Stimulated activated naive CD4-positive, alpha-beta T cell treated with Interleukin-2 at 50 U/mL for 16 hours (primary cell): ENCODE measurements at places on chromosomes 2 and 18.

DNA sequence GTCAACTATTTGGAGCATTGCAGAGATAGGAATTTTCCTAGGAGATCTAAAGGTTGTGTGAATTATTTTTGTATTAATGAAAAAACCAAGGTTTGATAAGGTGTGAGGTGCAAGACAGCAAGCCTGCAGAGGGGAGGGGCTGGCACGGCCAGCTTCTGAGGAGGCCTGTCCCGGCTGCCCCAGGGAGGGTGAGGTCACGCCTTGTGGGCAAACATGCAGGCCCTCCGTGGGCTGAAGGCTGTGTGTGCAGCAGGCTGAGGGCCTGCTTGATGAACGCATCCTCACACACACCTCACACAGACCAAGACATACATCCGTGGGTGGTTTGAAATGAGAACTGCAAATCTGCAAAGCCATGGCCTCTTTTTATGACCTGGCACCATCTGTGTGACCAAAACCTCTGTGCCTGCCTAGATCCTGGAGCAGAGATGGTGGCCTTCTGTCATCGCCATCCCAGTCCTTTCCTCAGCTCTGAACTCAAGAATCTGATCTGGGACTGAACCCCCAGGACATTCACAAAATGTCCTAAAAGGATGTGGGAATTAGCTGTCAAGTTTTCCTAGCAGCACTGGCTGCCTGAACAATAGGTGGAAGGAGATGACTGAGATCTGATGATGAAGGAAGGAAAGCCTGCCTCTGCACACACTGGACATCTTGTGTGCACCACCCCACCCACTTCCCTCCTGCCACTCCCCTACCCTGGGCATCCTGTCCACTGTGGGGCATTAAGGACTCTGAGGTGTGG lies 102.4 kb upstream of the MGAT4A start:
- peak; percentile 28 for DNase-seq

DNA sequence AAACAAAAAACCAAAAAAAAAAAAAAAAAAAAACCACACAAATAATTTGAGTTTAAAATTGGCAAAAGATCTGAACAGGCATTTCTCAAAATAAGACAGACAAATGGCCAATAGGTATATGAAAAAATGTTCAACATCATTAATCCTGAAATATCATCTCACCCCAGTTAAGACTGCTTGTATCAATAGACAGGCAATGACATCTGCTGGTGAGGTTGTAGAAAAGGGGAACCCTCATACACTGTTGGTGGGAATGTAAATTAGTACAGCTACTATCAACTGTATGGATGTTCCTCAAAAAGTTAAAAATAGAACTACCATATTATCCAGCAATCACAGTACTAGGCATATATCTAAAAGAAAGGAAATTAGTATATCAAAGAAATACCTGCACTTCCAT lies 523.1 kb downstream of the XIRP2 start:
- DNase-seq: no peak

GRCh38 chr2:42909966-42910365 lies 117.6 kb upstream of the HAAO start:
- DNase-seq: no peak

DNA sequence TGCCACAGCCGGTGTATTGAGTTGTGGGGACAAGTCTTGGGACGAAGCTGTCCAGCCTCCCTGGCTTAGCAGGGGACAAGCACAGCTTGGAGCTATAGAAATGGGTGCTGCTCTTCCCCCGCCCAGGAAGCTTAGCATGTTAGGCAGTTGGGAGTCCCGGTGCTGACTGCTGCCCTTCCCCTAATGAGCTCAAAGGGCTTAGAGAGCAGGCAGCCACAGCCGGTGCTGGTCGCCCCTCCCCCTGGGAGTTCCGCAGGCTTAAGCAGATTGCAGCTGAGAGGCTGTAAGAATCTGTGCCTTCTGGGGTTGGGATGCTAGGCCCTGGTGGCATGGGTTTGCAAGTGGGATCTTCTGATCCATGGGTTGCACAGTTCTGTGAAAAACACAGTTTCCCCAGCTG lies 237.3 kb downstream of the DCDC2C start:
- DNase-seq: no peak

GRCh38 chr2:119352357-119352756 lies 14.3 kb downstream of the C2orf76 start:
- no peak for DNase-seq

DNA sequence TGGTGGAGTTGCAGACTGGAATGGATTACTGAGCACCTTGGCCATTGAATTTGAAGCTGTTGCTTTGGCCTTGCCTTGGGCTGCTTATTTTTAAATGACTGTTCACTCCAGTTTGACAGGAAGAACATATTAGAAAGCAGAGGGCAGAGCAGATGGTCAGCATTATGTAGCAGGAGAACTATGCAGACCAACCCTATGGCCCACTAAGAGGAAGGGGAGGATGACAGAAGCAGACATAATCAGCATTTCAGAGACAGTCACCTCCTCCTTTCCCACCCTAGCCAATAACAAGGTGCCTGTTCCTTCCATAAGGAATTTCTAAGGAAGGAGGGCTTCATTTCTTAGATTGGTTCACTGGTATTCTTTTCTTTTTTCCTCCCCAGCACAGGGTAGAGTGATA lies 2.4 kb downstream of the CHRNA1 start:
- no peak for DNase-seq

DNA sequence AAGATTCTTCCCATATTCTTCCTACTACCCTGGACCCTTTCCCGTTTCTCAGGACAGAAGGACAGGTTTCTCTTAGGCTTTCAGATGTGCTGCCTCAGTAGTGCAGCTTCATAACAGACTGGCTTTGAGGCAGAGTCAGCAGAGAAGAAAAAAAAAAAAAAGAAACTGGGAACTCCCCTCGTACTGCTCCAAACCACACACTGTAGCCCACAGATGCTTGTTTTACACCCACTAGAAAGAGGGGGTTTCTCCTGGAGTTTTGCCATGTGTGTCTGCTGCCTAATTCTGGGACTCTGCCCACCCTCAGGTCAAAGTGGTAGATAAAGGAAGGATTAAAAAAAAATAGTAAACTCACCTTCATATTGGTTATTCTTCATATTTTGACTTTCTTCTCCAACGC lies 95.9 kb downstream of the NCOA1 start:
- peak; percentile 35 for DNase-seq

GRCh38 chr2:20650393-20650876 lies 463 bp downstream of the HS1BP3 start:
- DNase-seq: peak; percentile 4

GRCh38 chr2:151792589-151792988 lies 35.6 kb downstream of the ARL5A start:
- no peak for DNase-seq

DNA sequence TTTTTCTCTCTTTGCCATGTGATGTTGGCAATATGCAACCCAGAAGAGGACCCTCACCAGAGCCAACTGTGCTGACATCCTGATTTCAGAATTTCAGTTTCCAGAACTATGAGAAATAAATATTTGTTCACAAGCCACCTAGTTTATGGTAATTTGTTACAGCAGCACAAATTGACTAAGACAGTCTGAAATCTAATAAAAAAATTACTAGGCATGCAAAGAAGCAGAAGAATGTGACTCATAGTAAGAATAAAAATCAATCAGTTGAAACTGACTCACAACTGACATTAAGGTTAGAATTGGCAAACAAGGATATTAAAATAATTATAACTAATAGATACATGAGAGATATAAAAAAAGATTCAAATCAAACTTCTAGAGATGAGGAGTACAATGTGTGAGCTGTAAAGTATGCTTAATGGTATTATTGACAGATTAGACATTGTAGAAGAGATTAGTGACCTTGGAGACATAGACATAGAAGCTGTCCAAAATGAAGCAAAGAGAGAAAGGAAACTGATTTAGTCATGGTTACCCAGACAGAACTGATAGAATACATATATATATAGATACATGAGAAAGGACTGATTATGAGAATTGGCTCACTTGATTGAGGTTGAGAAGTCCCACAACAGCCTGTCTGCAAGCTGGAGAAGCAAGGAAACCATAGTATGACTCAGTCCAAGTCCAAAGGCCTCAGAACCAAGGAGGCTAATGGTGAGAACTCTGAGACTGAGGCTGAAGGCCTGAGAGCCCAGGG lies 27.8 kb upstream of the TTC39C start:
- DNase-seq: peak; percentile 10

GRCh38 chr18:5469340-5469739 lies 74.5 kb downstream of the EPB41L3 start:
- DNase-seq: no peak

DNA sequence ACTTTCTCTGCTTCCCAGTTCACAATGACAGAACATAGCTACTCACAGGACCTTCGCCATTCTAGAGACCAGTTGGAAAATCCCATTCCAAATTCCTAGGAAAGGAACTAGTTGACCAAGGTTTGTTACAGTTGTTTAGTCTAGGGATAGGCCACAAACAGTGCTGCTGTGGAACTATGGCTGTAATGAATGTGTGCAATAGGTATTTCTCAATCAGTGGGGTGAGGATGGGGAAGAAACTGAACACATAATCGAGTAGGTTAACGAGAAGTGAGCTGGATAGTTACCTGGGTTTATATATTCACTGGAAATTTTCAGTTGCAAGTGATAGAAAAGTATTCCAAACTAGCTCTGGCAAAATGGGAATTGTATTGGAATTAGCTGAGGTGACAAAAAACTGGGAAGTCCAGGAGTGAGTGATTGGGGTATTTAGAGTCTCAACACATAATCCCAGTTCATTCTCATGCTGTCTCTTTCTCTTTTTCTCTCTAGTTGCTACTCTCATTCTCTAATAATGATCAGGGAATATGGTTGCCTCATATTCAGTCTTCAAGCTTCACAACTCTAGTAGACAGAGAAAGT lies 18.2 kb upstream of the HMSD start:
- DNase-seq: no peak

GRCh38 chr2:234027641-234028040 lies 22.9 kb upstream of the SPP2 start:
- DNase-seq: no peak

- no peak for DNase-seq
These were observed 24.2 kb downstream of the TMEM178A start for GRCh38 chr2:39689876-39690275.

- DNase-seq: no peak
These were observed 126.2 kb downstream of the EHBP1 start for GRCh38 chr2:62831729-62832128.

DNA sequence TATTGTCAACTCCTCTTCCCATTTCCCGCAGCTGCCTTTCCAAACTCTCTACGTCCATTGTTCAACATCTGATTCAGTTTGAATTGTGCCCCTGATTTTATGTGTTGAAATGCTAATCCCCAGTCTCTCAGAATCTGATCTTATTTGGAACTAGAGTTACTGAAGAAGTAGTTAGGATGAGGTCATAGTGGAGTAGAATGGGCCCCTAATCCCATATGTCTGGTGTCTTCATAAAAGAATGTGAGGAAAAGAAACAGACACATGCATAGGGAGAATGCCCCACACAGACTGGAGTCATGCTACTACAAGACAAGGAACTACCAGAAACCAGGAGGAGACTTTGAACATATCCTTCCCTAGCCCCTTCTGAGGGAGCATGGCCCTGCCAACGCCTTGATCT lies 99.2 kb downstream of the LRP1B start:
- DNase-seq: no peak

DNA sequence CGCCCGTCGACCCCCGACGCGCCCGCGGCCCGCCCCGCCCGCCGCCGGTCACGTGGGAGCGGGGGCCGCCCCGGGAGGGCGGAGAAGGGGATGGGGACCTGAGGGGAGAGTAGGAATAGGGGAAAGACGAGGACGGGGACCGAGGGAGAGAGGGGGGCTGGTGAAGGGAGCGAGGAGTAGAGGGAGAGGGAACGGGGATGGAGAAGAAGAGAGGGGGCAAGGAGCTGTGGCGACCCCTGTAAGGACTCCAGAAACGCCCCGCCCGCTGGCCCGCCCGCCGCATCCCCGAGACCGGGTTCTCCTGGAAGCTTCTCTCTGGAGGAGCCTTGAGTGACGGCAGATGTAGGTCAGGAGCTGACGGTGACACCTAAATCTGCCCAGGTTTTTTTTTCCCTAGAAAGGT lies 615 bp downstream of the ADNP2 start:
- DNase-seq: no peak

GRCh38 chr2:143875295-143876233 lies 644.4 kb downstream of the ZEB2 start:
- no peak for DNase-seq

- DNase-seq: no peak
These were observed 181.4 kb downstream of the FAM210A start for GRCh38 chr18:13544953-13545352.

DNA sequence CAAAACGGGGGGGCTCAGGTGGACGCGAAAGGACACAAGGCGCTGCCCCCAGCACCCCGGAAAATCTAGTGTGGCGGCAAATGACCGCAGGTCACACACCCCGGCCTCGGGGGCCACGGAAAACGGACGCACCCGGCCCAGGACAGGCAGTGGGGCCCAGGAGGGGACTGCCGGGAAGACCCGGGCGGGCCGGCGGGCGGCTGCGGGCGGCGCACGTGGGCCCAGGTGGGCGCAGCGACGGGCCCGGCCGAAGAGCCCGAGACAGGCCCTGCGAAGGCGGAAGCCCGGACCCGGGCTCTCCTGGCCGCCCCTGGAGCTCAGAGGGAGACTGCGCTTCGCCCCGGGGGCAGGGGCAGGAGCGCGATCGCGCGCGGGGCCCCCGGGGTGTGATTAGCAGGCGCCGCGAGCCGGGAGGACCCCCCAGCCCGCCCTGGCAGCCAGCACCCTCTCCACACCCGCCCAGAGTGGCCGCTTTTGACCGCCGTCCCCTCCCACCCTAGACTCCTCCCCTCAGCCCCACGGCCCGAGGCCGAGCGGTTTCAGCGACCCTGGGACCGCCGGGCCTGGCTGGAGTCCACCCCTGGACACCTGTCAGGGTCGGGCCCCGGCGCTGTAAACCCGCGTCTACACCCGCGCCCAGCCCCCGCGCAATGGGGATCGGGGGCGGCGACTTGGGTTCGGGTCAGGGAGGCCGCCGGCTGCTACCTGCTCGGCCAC lies 773 bp downstream of the MBP start:
- DNase-seq: peak; percentile 43

- DNase-seq: no peak
These were observed 359.9 kb downstream of the OSR1 start for GRCh38 chr2:18998491-18998890.

DNA sequence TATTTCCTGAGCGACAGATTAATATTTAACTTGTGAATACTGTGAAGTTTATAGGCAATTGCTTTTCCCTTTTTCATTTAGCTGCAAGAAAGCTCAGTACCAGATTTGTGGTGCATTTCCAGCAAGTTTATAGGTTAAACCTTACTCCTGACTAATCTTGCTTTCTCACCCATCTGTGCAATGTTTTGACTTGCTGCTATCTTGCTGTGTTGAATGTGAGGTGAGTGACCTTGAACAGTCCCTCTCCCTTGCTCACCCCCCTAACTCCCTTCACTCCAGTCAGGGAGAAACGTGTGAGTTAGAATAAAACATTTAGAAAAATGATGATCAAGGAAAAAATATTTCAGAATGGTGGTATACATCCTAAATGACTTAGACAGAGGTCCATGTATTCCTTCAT lies 39.8 kb upstream of the PARD3B start:
- no peak for DNase-seq
